ENCODE measurements at places on chromosomes 16 and 17.

DNA sequence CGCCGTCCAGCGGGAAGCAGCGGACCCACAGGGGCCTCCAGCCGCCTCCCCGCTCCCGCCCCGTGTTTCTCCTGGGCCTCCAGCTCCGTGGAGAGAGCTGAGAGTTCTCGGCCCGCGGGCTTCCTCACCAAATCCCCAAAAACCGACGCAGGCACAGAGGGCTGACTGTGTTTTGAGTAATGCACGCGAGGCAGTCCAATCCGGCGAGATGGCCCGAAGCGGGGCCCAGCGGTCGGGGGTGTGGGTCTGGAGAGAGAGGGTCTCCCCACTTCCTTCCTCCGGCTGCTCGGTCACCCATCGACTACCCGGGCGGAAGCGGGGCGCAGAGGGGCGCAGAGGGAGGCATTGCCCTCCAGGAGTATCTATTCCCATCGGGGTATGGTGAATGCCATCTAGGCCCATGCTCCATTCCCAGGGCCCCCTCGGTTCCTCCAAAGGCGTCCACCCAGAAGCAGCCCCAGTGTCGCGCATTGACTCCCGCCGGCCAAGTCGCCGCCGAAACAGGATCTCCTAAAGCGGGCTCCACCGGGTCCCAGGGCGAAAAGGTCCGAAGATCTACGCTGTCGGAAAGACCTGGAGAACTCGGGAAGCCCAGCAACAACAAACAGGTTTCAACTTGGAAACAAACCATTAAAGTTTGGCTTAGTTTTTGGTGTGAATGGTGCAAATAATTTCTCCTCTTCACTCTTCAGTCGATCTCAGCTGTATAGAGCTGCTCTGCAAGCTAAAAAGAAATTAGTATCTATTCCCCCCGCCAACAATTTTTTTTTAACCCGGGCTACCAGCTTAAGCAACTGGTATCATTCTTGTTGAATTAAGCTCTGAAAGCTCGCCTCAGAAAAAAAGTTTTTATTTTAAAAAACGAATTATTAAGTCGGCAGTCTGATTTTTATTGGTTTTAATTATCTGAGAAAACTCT is 19.2 kb upstream of the HOXB13 start:
- DNase-seq: no peak

- DNase-seq: no peak
These were observed 1.1 kb upstream of the UBE2I start for GRCh38 chr16:1308036-1308976.

DNA sequence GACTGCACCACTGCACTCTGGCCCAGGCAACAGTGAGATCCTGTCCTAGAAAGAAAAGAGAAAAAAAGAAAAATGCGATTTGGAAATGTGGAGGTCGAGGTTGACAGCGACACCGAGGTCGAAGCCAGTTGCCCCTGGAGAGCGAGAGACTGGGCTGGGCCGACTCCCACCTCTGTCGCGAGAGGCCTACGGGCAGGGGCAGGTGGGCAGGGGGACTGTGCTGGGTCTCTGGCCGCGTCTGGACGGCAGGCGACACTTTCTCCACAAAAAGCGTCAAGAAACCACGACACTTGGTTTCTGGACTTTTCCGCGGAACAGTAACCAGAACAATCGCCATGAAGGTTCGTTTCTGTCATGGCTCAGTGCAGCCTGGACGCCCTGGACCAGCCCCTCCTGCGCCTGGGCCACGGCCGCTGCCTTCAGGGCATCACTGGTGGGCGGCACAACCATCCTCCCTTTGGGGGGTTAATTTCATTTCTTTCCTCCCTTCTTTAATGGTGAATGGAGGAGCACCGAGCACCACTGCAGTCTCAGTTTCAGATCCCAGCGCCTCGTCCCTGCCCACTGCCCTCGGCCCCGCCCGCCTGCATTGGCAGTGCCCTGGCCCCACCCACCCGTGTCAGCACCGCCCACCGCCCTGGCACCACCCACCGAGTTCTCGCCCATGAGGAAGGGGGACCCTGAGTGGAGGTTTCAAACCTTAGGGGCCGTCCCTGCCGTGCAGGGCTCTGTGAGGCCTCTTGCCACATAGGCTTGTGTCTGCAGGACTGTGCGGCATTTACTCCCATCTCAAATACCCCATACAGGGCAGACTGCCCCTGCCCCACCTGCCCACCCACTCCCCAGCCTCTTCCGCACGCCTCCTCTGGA is 18.5 kb upstream of the CDH15 start:
- DNase-seq: no peak

- DNase-seq: no peak
These were observed 35.1 kb upstream of the SREBF1 start for GRCh38 chr17:17871913-17872312.

DNA sequence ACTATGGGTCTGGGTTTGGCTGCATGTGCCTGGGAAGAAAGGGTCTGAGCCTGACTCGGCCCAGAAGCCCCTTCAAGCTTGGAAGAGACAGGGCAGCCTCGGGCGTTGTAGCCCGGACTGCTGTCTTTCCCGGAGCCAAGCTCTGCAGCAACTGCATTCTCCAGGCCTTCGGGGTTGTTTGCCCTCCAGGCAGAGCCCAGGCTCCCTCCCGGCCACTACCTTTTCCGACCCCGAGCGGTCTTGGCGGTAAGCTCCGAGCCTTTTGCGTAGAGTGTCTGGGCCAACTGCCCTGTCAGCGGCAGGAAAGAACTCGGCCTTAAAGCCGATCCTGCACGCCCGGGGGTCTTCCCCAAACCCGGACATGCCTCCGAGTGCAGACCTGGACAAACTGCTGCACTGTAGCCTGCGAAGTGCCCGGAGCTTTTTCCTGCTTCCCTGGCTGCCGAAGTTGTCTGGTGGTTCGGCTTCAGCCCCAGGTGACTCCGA is 1.3 kb downstream of the LHX1 start:
- no peak for DNase-seq

All from amygdala (tissue), 56 donors.